DMS153 (cell line): ENCODE measurements at places on chromosomes 3 and 15.

GRCh38 chr3:58353722-58354553 is 21.2 kb downstream of the PXK start:
- no peak for DNase-seq

DNA sequence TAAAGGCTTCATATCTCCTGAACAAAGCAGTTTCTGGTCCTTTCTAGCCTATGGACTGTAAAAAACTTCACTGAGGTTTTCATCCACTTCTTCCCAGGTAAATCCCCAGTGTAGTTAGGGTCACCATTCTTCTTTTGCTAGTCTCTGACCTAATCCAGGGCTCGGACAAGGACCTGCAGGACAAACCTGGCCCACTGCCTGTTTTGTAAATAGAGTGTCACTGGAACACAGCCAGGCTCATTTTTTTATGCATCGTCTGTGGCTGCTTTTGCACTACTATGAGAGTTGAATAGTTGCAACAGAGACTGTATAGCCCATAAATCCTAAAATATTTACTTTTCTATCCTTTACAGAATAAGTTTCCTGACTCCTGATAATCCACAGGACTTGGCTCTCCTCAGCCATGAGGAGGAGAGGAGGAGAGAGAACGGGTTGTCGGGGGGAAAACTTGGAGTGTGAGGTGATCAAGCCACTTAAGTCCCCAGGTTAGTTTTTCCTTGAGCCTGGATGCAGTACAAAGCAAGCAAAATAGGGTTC is 29.0 kb downstream of the CCR3 start:
- no peak for DNase-seq

DNA sequence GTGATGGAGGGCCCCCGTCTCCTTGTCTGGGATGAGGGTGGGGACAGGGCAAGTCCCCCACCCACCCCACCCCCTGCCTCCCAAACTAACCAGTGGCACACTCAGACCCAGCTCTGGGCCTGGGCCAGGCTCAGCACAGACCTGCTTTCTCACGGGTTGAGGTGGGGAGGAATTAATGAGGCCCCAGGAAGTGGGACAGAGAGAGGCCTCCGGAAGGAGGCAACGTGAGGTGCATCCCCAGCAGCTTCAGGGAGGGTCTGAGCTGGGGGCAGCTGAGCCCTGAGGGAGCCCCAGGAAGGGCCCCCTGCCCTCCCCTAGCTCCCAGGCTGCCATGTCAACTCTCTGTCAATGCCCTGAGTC is 15.0 kb upstream of the GNAI2 start:
- DNase-seq, result no peak

- DNase-seq, result no peak
These were observed 13.7 kb downstream of the FAM240A start for GRCh38 chr3:46626039-46626438.

GRCh38 chr3:124883766-124884473 is 3.2 kb downstream of the ITGB5 start:
- DNase-seq, result no peak
